ENCODE measurements at places on chromosomes 6 and 20.

- no peak for DNase-seq
Observed at GRCh38 chr20:1933465-1933870, 38.3 kb downstream of the SIRPA start.

GRCh38 chr6:21908161-21908848 is 314.8 kb downstream of the SOX4 start:
- DNase-seq, result no peak

GRCh38 chr6:155493694-155494143 is 38.1 kb upstream of the NOX3 start:
- peak; percentile 39 for DNase-seq

DNA sequence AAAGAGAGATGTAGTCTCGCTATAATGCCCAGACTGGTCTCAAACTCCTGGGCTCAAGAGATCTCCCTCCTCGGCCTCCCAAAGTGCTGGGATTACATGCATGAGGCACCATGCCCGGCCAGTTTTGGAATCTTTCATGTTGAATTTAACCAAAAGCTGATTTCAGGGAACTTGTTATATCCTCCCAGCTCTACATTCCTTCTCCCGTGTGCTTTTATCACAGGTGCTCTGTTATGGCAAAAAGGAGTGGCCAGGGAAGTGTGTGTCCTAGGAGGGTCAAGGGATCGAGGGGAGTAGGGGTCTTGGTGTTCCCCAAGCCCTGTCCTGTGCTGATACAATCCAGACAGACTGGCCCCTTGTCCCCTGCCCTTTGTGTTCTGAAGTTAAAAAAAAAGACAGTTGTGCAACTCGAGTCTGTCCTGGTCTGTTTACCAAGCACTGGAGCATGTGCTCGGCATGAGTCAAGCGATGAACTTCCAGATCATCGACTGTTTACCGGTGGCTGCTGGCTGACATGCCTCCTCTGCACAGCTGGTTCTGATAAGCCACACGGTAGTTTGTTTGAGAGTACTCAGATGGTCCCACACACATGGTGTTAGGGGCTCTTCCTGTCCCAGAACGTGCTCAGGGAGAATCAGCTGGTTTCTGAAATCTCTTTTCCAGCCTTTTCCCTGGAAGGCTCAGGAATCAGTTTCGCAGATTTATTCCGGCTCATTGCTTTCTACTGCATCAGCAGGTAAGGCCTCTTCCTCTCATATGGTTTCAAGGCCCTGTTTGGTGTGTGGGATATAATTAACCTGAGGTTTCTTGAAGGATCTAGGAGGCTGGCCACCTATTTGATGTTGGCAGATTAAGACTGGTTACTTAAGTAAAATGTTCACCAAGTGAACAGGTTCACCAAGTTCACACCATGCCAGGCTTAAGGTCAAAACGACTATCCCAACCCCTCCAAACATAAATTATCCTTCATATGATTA is 52.6 kb upstream of the NAA20 start:
- no peak for DNase-seq

GRCh38 chr20:16078172-16078898 is 494.9 kb downstream of the KIF16B start:
- DNase-seq, result no peak

DNA sequence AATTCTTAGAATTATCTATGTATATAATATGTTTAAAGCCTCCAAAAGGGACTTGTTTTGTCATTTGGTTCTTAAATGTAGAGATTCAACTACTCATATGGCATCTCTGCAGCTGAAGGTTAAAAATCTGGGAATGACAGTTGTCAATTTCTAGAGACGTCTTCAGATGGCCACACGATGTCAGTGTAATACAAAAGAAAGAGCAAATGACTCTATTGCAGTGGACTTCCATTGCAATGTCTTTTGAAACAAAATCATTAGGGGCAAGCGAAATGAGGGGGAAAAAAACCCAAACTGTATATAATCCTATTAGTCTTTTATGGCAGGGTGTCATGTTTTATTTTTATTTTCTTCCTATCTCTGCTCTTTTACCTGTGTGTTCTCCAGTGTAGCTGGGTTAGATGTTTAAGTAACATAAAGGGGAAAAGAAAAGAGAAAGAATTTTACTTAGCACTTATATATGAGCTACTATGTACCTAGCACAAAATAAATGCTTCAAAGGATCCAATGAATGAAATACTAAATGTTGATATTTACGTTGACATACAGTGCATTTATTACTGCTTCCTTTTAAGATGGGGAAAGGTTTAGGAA is 26.2 kb downstream of the CCN2 start:
- no peak for DNase-seq

- DNase-seq, result no peak
Observed at GRCh38 chr6:15080895-15081294, 165.0 kb upstream of the JARID2 start.

DNA sequence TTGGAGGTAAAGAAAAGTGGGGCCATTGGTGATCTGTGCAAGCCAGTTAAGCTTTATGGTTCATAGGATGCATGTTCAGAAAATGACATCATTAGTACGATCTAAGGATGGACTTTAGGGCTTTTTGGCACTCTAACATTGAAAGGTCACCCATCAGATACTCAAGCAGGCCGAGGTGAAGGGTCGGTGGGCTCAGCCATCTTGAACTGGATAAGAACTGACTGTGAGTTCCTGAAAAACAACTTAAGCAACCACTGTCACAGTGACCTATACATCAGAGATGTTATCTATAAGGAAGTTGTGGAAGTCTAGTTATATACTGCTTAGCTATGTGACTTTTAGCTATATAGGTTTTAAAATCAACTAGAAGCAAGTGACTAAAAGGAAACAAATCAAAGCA is 13.0 kb upstream of the ITCH start:
- no peak for DNase-seq

GRCh38 chr6:108568101-108568500 is 7.4 kb downstream of the FOXO3 start:
- DNase-seq, result no peak

DNA sequence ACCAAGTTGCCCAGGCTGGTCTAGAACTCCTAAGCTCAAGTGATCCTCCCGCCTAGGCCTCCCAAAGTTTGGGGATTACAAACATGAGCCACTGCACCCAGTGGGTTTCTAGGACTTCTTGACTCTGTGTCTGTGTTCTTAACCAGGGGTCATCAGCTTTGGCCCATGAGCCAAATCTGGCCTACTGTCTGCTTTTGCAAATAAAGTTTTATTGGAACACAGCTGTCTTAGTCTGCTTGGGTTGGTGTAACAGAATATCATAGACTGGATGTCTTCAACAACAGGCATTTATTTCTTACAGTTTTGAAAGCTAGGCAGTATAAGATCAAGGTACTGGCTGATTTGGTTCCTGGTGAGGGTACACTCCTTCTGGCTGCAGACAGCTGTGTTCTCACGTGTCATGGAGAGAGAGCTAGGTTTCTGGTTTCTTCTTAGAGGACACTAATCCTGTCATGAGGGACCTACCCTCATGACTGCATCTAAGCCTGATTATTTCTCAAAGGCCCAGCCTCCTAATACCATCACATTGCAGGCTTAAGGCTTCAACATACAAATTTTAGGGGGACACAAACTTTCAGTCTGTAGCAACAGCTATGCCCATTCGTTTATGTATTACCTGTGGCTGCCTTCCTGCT is 23.3 kb downstream of the ARFGEF2 start:
- no peak for DNase-seq

GRCh38 chr20:50331469-50332363 is 141.1 kb downstream of the CEBPB start:
- DNase-seq, result no peak
